ENCODE measurements at places on chromosomes 11 and 22.
A peak's percentile ranks its signal among the peaks of the same experiment; 100 is the strongest.

- no peak for DNase-seq
These were observed 2.6 kb upstream of the P2RY6 start for GRCh38 chr11:73269459-73270015.

DNA sequence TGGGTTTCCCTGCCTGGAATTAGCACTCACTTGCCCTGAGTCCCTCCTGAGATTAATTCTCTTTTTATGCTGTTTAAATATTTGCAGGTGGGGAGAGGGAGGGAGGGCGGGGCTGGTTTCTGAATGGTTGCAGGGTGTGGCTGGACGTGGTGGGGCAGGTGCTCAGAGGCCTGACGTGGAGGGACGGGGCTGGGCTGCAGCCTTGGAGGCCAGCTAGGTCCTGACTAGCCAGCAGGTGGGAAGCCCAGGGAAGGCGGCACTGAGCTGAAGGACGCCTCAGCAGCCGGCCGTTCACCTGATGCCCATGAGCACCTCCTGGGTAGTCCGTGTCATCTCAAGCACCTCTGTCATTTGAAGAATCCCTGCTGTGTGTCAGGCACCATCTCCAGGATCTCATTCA lies 21.3 kb downstream of the SGSM1 start:
- DNase-seq, result peak; percentile 85

- DNase-seq, result no peak
These were observed 328.3 kb upstream of the NARS2 start for GRCh38 chr11:78902771-78903507.

GRCh38 chr11:56331861-56332491 lies 13.9 kb upstream of the OR8K1 start:
- no peak for DNase-seq

DNA sequence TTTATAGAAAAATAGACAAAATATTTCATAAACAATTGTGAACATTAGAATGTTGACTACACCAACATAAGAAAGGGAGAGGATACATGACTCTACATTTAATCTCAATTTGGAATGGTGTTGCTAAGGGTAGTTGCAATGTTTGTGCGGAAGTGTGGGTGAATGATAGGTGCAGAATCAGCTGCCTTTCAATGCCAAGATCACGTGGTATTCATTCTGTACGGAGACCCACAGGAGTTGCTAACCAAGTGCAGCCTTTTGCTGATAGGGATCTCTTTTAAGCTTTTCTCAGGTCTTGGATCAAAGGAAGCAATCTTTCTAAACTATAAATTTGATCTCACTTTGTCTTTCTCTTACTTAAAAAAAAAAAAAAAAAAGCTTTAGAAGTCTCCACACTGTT lies 29.8 kb upstream of the CTSC start:
- no peak for DNase-seq

DNA sequence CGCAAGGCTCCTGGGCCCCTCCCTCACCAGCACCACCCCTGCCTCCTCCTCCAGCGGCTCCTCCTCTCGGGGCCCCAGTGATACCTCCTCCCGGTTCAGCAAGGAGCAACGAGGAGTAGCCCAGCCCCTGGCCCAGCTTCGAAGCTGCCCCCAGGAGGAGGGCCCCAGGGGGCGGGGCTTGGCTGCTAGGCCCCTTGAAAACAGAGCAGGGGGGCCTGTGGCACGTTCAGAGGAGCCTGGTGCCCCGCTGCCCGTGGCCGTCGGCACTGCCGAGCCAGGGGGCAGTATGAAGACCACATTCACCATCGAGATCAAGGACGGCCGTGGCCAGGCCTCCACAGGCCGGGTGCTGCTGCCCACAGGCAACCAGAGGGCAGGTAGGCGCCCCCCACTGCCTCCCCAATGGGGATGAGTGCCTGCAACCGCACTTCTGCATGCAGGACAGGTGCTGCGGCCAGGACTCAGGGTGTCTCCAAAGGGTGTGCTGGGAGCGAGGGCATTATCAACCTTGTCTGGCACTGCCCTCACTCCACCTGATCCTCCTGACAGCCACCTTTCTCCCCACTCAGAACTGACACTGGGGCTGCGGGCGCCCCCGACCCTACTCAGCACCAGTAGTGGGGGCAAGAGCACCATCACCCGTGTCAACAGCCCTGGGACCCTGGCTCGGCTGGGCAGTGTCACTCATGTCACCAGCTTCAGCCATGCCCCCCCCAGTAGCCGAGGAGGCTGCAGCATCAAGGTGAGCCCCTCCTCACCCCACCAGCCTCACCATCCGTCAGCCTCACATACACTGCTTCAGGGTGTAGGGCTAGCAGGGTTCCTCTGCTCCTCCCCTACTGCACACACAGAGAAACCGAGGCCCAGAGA lies 10.2 kb downstream of the SMTN start:
- DNase-seq, result no peak

DNA sequence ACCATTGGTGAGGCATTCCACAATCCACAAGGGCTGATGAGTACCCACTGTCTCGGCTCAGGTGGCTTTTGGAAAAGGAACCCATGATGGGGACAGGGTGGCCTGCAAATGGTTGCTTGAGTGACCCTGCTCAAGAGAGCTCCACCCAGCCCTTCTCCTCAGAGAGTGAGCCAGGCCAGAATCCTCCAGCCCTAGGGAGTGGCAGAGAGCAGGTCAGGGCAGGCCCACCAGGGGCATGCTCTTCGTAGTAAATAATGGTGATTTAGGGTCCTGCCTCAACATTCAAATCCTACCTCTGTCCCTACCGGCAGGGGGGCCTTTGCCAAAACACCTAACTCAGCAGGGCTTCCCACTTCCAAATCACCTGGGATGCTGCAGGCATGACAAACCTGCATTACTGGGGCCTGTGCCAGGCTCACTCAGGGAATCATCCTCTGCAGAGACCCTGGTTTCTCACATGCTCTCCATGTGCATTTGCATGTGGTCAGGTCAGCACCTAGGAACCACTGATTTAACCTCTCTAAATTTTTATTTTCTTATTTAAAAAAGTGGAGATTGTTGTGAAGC lies 17.3 kb upstream of the TP53I11 start:
- no peak for DNase-seq

DNA sequence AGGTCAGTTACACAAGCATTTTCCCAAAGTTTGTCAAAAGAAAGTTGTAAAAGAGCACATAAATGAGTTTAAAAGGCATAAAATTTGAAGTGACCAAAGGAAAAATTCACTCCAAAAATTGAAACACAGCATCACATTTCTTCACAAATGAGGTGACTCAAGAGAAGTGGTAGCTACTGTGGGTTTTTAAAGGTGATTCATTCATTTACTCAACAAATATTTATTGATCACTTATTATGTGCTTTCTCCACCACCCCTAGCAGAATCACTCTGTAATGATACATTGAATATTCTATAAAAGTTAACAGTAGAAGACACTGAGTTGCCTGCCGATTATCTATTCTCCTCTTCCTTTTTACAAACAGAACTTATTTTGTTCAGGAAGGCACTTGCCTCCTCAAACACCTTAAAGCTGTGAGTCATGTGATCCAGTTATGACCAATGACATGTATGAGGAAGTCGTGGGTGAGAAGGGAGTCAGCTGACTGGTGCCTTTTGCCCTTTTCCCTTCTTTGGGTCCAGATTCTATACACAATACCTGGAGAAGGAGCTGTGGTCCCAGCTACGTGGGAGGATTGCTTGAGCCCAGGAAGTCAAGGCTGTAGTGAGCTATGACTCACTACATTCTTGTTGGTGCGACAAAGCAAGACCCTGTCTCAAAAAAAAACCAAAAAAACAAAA lies 67.7 kb upstream of the CLNS1A start:
- no peak for DNase-seq

DNA sequence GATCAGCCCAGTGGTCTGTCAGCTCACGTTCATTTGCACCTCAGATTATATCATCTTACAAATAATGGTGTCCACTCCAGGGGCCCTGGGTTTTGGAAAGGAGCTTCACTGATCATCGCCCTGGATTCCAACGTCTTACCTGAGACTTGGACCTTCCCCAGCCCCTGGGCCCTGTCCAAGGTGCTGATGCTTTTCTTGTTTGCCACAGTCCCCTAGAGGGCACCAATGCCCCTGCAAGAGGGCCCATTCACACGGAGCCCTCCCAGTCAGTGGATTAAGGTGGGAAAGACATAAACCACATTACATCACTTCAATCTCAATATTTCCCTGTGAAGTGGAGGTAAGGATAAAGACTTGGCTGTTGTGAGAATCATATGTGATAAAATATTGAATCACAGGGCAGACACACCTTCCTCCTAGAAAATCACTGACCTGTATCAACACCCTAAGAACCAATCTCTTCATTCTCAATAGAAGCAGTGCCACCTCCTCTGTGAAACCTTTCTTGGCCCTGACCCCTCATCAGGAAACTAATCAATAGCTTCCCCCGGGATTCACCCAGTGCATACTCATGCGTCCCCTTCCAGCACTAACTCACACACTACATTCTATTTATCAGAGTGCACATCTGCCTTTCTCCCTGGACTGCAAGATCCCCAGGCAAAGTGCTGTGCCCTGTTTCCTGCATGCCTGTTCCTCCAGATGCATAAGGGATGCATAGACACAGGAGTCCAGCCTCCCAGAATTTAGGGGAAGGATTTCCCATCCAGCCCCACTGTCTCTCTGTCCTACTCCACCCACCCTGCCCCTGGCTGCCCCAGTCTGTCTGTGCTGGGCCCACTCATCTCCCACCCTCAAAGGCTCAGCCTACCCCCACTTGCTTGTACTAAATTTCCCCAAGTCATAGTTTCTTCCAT lies 167.0 kb downstream of the BUD13 start:
- DNase-seq, result no peak
